NCI-H510A treated with DMSO at 0.1 percent for 48 hours (cell line): ENCODE measurements at places on chromosomes 6 and 20.
A peak's percentile ranks its signal among the peaks of the same experiment; 100 is the strongest.

- no peak for DNase-seq
These were observed 19.6 kb upstream of the MRAP2 start for GRCh38 chr6:84013931-84014330.

DNA sequence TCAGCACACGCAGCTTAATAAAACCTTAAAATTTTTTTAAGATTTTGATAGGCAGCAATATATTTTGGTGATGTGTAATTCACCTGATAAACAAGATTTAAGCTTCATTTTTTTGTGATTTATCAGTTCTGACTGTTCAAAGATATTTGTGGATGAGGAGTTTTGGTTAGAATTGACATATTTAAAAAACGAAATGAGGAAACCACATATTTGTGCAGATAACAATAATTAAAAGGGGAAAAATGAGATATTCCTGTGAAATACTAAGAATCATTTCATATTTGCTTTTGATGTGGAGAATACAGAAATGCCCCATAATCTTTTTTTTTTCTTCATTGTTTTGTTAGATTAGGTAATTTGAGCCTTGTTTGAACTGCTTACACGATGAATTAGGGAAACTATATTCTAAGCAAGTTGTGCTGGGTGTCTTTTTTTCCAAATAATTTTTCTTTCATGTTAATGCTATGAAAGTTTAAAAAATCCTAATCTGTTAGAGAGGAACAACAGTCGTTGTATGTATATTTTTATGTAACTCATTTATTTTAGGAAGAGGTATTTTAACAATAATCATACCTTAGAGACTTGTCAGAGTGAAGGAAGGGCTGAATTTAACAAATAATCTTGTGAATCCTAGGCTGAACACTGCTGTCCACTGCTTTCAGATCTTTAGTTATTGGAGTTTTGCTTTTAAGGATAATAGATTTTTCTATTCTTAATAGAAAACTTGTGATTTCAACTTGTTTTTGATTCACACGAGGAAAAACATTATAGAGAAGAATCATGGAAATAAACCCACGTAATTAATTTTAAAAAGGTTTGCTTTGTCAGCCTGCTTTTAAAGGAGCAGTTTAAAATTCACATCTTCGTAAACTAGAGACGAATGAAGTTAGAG lies 4.0 kb downstream of the ARID1B start:
- DNase-seq = no peak

DNA sequence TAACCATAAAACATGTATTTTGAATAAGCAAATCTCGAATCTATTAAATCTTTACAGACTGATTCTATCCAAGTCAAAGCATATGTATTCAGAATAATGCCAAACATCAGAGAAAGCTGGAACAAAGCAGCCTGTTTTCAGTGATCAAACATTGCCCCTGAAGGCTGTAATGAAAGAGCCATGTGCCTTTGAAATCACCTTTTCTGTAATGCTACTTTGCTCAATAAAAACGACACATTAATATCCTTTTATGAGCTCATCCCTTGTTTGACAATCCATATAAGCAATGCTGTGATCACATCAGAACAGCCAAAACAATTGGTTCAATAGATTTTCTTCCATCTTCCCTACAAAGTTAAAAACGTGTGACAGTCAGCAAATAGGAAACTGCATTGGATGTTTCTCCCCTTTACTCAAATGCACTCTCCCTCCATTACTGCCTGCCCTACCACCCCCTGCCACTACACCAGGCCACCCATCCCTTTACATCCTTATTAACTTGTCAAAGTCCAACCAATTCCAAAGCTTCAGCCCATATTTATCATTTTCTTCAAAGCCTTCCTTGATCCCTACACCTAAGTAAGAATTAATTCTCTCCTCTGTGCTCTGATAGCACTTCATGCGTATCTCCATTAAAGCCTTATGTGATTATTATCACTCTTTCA lies 42.0 kb downstream of the THEMIS start:
- no peak for DNase-seq

DNA sequence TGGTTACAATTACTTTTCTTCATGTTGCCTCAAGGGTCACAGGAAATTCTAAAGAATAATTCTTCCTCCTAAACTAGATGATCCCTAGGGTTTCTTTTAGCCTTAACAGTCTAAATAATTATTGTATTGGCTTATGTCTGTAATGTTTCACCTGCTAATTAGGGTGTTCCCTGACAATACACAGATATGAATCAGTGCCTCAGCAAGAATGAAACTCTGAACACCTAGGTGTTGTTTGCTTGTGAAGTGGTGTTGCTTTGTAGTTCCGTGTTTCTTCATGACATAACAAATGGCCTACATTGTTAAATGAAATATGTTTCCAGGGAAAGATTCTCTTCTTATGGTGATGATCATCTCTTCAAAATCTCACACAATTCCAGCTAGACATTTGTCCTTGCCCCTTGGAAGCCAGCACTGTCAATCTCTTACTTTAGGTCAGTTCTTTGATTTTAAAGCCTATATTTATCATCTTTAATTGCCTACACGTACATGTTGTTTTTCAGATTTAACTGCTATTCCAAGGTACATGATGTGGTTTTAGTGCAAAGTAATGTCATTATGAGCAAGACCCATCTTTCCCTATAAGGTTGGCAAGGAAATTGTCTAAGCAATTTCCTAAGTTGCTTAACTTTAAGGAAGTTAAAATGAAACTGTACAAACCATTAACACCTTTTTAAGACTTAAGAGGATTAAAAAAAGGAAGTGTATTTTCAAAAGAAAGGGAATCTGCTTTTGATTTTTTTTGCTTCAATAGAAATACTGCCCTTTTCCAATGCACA lies 111.9 kb downstream of the TBC1D7 start:
- no peak for DNase-seq

DNA sequence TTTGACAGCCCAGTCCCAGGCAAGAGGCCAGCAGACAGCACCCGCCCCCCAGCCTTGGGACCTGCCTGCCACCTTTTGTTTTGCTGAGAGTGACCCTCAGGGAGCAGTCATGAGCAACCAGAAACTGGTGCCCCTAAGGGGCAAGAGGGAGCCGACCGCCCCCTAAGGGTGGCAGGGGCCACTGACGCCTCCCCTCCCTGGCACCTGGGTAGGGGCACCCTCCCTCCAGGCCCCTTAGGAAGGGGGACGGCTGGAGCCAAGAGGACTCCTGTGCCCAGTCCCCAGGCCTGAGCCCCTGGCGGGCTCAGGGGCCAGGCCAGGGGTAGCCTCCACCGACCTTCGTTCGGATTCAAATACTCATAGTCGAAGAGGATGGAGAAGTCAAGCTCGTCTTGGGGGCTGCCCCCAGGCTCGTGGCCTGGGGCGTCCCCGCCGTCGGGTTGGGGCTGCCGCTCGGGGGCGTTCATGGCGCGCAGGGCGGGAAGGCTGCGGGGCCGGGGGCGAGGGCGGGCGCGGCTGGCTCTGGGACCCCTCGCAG lies 417 bp downstream of the NFATC2 start:
- no peak for DNase-seq

DNA sequence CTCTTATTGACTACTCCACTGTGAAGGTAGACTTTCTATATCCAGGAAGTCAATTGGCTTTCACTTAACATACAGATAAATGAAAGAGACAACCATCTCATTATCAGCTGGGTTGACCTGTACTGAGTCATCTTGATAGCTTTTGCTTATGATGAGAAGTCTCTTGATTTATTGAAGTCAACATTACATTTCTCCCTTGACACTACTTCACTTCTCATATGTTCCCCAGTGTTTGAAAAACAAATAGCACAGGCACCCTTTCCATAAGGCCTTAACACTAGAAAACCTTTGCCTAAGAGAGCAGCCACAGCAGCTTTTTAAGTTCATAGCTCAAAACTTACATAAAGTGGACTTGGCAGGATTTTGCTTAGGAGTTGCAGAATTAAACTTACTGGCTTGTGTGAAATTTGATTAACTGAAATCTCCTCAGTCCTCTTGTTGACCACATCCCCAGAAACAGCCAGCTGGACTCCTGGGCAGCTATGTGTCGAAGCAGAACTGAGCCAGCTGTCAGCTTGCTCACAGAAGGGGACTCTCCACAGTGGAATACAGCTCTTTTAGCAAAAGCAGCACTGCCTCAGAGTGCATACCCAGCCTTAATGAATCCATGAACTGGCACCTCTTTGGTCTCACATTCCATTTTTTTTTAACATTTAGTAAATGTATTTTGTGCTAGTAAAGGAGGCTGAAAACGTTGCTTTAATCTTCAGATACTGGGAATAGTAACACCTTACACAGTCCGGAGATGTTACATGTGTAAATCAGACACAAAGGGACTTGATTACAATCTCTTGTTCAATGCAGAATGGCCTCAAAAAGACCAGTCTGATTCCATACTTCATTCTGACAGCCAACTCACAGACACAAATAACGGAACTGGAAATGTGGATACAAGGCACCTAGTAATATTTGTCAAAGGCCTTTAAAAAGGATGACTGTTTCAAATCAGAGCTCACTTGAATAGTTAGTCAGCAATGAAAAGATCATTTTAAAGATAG lies 1532.7 kb downstream of the HACE1 start:
- no peak for DNase-seq

- peak; percentile 24 for DNase-seq
These were observed 658 bp downstream of the CUL7 start for GRCh38 chr6:43052842-43053544.

- DNase-seq = no peak
These were observed 27.1 kb upstream of the BEND6 start for GRCh38 chr6:56927538-56928453.

DNA sequence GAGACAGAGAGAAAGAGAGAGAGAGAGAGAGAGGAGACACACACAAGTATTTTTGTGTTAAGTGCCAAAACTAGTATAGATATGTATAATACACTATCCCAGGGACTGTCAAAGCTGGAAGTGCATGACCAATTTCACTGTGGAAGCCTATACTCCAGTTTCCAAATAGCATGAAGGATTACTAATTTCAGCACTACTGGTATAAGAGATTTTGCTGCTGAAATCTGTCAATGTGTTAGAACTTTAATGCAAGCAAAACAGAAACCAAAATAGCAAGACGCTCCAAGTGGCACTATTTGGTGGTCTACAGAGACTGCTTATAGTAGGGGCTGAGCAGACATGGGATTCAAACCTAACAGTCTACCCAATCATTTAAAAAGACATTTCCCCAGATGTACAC lies 284.8 kb downstream of the BTBD9 start:
- DNase-seq = no peak

GRCh38 chr6:41939848-41940758 lies 1.5 kb downstream of the CCND3 start:
- DNase-seq = no peak

GRCh38 chr20:24519476-24519875 lies 50.0 kb downstream of the SYNDIG1 start:
- no peak for DNase-seq

GRCh38 chr6:29131691-29132090 lies 23.8 kb downstream of the OR2J3 start:
- DNase-seq = no peak

GRCh38 chr6:153208706-153209105 lies 77.6 kb upstream of the RGS17 start:
- DNase-seq = peak; percentile 65

- DNase-seq = no peak
These were observed 4.0 kb upstream of the OGFR start for GRCh38 chr20:62800314-62801259.

DNA sequence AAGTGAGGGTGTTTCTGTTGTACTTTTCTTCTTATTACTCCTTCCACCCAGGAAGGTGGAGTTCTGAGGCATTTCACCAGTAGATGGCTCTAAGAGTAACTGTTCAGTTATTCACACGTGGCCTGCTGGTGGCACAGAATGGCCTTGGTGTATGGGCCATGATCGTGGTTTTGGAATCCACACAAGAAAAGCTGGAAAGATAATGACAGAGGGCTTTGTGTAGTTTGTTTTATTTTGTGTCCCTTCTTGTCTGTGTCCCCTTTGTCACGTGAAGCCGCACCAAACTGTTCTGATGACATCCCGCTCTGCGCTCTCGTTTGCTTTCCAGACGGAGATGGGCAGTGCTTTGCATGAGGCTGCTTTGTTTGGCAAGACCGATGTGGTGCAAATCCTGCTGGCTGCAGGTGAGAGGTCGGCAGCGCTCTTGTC lies 93.4 kb downstream of the ANKS1A start:
- DNase-seq = no peak

DNA sequence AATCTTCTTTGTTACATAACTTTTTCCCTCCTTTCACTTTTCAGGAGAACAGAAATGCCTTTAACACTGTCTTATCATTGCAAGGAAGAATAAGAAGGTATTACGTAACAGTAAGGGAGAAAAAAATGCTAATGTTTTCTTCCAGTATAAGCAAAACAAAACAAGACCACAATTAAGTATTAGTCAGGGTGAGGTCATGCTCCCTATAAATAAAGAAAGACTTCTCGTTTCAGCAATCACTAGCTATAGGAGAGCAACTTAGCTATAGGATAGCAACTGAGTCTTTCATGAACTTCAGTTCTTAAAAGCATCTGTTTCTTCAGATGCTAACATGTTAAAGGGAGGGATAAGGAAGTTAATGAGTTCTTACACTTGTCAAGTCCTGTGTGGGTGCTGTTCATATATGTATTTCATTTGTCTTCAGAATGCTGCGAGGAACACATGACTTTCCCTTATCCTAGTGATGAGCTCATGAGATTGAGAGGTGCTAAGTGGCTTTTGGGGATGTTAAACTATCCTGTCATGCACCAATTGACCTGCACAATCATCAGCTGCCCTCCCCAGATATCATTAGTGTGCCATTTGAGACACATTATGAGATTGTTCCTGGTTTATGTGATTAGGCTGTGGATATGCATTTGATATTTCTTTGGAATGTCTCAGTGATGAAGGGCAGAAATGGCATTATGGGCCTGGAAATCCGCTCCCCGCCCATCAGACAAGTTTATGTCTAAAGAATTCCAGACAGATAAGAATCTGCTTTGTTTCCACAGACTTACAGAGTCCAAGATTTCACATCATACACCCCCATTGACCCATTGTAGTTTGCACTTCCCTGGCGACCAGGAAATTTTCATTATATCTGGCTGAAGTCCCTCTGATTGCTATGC lies 37.5 kb downstream of the LAMA4 start:
- no peak for DNase-seq

DNA sequence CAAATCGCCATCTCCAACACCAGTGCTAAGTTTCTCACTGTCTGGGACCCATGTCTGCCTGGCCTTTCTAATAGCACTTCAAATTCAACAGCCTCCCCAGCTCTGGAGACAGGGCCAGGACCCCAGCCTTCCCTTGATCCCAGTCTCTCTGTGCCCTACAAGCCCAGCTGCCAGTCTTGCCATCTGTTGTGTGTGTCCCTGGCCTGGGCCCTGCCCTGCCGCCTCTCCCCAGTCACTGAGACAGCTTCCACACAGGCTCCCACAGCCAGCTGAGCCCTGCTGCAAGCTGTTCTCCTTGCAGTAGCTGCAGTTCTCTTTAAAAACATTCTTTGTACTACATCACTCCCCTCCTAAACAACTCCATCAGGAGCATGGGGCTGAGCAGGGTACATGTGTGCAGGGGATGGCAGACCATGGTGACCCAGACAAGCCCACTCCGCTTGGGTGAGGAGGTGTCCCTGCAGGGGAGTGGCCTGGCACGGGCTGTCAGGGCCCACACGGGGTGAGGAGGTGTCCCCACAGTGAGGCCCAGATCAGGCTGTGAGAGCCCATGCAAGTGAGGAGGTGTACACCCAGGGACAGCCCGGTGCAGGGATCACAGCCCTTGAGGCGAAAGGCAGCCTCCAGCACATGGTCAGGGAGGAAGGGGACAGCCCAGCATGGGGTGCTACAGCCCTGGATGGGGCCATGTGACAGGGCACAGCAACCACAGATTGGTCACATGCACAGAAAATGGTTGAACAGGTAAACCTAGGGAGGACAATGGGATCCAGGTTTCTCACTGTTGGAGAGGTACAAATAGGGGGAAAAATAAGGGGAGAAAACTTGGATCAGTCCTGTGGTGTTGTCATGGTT lies 16.2 kb downstream of the CST7 start:
- no peak for DNase-seq

- no peak for DNase-seq
These were observed 5.2 kb upstream of the PRPH2 start for GRCh38 chr6:42727627-42728026.
